ENCODE measurements at places on chromosomes 5 and 9.

DNA sequence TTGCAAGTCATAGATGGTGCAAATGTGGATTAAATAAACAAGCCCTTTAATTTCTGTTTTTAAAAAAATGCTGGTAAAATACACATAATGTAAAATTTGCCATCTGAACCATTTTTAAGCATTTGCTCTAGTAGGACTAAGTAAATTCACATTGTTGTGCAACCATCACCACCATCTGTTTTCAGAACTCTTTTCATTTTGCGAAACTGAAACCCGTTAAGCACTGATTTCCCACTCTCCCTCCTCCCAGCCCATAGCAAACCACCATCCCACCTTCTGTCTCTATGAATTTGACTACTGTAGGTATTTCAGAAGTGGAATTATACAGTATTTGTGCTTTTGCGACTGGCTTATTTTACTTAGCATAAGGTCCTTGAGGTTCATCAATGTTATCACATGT is 103.3 kb upstream of the CNTLN start:
- no peak for DNase-seq

DNA sequence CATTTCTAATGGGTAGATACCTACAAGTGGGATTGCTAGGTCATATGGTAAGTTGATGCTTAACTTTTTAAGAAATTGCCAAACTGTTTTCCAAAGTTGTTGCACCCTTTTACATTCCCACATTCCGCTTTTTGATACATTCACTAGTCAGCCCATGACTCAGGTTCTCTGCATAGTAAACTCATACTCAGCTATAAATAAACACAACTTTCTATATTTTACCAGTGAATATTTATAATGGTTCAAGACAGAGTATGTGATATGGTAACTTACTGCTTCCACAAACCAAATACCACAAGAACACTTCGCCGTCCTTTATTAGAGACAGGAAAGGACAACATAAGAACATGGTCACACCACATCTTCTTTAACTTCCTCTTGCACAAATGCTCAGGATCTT is 54.0 kb downstream of the PLPP1 start:
- DNase-seq = no peak

- no peak for DNase-seq
These were observed 379.4 kb upstream of the RORB start for GRCh38 chr9:74117731-74118130.

GRCh38 chr5:1800472-1801221 is 560 bp upstream of the NDUFS6 start:
- peak; percentile 58 for DNase-seq

DNA sequence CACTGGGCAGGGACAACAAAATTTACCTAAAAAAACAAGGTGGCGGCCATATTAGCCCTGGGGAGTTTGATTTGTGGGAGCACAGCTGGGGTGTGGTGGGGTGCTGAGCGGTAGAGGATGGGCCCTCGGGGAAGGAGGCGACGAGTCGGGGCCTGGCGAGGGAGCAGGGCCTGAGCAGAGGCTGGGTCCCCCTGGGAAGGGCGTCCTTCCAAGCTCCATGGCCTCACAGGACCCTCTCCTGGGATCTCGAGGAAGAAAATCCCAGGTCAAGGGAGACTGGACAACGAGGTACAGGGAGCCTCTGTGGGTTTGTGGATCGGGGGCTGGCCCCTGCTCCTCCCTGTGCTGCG is 165.5 kb downstream of the CACNA1B start:
- no peak for DNase-seq

- no peak for DNase-seq
These were observed 20.2 kb upstream of the CDC23 start for GRCh38 chr5:138233280-138233679.

GRCh38 chr5:173830421-173830820 is 57.7 kb upstream of the CPEB4 start:
- no peak for DNase-seq

- no peak for DNase-seq
These were observed 110.7 kb downstream of the CFAP95 start for GRCh38 chr9:69931340-69931739.
